MG63 (cell line): ENCODE measurements at places on chromosomes 4 and X. TPM values are rescaled to one million over a fixed set of nuclear protein-coding genes. Genes with fewer than 3 reads are reported as not detected.

SPON2 gene
- total RNA-seq = 26.0 and 43.1 TPM in 2 replicates

FGFRL1 gene
- 41.7 and 59.5 TPM in 2 replicates for total RNA-seq

LAP3 gene
- 83.4 and 102 TPM in 2 replicates for total RNA-seq

FOXP3 gene
- total RNA-seq = not detected in 2 replicates

AVPR2 gene
- total RNA-seq = 0.27 TPM in 1 of 2 replicates, not detected in the other

CCSER1 gene
- not detected in 2 replicates for total RNA-seq

HTR2C gene
- not detected in 2 replicates for total RNA-seq

CEP44 gene
- total RNA-seq = 7.8 and 24.9 TPM in 2 replicates

CYSLTR1 gene
- not detected in 2 replicates for total RNA-seq

YTHDC1 gene
- 9.4 and 10.0 TPM in 2 replicates for total RNA-seq
